HS-27A (cell line): ENCODE measurements at places on chromosomes 13 and 19.

- no peak for DNase-seq
Measured at GRCh38 chr19:29003641-29004409, 209.1 kb downstream of the UQCRFS1 start.

DNA sequence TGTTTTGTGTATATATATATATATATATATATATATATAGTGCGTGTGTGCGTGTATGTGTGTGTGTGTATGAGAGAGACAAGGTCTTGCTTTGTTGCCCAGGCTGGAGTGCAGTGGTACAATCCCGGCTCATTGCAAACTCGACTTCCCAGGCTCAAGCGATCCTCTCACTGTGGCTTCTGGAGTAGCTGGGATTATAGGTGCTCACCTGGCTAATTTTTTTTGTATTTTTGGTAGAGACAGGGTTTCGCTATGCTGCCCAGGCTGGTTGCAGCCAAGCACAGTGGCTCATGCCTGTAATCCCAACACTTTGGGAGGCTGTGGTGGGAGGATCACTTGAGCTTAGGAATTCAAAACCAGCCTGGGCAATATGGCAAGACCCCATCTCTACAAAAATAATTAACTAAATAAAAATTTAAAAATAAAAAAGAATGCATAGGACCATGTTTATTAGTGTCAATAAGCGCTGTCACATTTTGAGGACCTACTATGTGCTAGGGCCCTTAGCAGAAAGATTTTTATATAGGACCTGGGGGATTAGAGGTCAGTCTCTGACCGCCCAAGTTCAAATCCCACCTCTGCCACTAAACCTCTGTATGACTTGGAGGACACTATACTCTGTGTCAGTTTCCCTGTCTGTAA is 1.8 kb downstream of the PVR start:
- no peak for DNase-seq

GRCh38 chr13:113850722-113851479 is 13.0 kb downstream of the GAS6 start:
- no peak for DNase-seq

- no peak for DNase-seq
Measured at GRCh38 chr13:65011378-65011777, 2218.8 kb downstream of the PCDH9 start.

- no peak for DNase-seq
Measured at GRCh38 chr19:4969772-4970531, 1.0 kb downstream of the KDM4B start.

DNA sequence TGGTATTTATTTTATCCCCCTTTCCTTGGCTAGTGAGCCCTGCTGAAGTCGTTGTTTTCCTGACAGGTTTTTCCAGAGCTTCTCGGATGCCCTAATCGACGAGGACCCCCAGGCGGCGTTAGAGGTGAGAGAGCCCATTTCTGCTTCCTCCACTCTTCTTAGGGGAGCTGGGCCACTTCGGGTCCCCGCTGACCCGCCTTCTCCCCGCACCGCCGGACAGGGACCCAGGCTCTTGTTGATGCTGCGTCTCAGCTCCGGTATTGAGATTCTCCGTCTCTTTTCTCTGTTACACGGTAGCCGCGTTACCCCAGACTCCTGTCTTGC is 306 bp downstream of the SUGT1 start:
- no peak for DNase-seq

GRCh38 chr13:113742000-113742441 is 17.0 kb upstream of the TMEM255B start:
- no peak for DNase-seq

DNA sequence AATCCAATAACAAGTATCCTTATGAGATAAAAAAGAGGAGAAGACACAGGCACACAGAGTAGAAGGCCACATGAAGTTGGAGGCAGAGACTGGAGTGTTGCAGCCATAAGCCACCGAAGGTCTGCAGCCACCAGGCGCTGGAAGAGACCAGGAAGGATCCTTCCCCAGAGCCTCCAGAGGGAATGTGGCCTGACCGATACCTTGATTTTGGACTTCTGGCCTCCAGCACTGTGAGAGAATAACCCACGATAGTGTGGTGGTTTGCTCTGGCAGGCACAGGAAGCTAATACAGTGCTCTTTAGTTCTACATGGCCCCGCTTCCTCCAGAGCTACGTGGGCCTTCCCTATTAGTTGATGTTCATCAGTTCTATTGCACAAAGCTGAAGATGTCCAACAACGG is 15.3 kb upstream of the SULT2A1 start:
- no peak for DNase-seq

- no peak for DNase-seq
Measured at GRCh38 chr13:26412263-26412662, 145.2 kb upstream of the WASF3 start.

DNA sequence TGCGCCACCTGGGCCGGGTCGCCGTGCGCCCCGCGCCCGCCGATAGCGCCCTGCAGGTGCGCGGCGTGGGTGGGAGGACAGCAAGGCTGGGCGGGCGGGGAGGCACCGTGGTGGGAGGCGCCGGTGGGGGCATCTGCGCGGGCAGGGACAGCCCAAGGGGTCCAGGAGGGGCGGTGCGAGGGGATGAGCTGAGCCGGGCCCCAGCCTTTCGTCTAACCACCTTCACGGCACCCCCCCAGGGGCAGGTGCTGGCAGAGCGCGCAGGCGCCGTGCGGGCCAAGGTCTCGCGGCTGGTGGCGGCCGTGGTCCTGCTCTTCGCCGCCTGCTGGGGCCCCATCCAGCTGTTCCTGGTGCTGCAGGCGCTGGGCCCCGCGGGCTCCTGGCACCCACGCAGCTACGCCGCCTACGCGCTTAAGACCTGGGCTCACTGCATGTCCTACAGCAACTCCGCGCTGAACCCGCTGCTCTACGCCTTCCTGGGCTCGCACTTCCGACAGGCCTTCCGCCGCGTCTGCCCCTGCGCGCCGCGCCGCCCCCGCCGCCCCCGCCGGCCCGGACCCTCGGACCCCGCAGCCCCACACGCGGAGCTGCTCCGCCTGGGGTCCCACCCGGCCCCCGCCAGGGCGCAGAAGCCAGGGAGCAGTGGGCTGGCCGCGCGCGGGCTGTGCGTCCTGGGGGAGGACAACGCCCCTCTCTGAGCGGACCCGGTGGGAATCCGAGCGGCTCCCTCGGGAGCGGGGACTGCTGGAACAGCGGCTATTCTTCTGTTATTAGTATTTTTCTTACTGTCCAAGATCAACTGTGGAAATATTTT is 3.1 kb downstream of the KISS1R start:
- DNase-seq = no peak

GRCh38 chr13:102530751-102531150 is 66.0 kb upstream of the TPP2 start:
- no peak for DNase-seq

GRCh38 chr19:38191747-38192146 is 32.3 kb downstream of the DPF1 start:
- no peak for DNase-seq

GRCh38 chr19:17843292-17843827 is 4.4 kb downstream of the JAK3 start:
- DNase-seq = no peak

GRCh38 chr13:39379667-39380655 is 223.0 kb downstream of the LHFPL6 start:
- DNase-seq = no peak

GRCh38 chr13:48161530-48162179 is 66.8 kb upstream of the MED4 start:
- no peak for DNase-seq
